ENCODE measurements at places on chromosomes 16 and 17.

DNA sequence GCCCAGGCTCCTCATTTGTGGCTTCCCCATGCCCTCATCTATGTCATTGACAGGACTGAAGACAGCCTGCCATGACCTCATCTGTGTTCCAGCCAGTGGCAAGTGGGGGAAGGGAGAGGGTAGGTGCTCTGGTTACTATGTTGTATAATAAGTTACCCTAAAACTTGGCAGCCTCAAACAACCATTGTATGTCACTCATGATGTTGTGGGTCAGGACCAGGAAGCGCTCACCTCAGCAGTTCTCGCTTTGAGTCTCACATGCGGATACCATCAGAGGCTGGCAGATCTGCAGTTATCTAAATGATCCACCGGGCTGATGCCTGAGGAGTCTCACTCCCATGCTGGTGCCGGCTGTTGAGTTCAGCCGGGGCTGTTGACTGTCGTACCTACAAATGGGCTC, 89.0 kb upstream of the TMEM97 start:
- DNase-seq: no peak

DNA sequence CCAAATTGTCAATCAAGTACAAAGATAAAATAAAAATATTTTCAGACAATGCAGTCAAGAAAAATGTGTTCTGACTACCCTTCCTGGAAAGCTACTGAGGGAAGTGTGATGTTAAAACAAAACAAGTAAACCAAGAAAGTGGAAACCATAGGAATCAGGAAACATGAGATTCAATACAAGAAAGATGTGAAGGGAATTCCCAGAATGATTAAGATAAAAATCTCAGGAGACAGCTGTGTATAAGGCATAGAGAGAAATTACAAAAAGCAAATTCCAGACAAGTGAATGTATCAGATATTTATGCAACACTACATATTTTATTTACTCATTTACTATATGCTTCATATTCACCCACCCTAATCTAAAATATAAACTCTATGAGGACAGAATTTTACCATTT, 32.2 kb downstream of the TRIM37 start:
- DNase-seq: no peak

DNA sequence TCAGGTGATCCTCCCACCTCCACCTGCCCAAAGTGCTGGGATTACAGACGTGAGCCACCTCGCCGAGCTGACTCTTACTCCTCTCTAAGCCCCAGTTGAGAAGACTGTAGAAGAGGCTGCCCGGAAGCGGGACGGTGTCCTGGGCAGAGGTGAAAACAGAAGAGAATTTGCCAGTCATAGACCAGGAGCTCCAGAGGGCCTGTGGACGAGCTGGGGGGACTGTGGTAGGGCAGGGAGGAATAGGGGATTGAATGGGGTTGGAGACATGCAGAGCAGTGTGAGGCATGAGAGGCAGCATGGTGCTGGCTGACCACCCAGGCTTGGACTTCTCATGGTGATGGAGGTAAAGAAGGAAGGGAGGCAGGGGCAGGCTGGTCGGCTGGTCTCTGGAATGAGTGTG, 17.1 kb upstream of the PHB1 start:
- no peak for DNase-seq

DNA sequence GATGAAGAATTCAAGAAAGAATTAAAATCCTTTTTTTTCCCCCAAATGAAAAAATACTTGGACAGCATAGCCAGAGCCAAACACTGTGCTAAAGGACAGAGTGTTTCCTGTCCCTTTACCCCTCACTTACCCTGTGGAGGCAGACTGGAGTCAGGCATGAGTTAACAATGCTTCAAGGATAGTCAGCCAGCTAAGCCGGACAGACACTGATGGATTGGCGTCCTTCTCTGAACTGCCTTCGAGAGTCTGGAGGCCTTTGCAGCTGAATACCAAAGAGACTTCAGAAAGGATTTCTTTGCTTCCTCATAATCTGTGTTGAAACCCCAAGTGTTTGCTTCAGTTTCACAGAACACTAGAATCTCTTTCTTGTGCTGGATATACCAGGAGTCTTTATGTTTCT, 4.6 kb downstream of the METTL9 start:
- DNase-seq: no peak

DNA sequence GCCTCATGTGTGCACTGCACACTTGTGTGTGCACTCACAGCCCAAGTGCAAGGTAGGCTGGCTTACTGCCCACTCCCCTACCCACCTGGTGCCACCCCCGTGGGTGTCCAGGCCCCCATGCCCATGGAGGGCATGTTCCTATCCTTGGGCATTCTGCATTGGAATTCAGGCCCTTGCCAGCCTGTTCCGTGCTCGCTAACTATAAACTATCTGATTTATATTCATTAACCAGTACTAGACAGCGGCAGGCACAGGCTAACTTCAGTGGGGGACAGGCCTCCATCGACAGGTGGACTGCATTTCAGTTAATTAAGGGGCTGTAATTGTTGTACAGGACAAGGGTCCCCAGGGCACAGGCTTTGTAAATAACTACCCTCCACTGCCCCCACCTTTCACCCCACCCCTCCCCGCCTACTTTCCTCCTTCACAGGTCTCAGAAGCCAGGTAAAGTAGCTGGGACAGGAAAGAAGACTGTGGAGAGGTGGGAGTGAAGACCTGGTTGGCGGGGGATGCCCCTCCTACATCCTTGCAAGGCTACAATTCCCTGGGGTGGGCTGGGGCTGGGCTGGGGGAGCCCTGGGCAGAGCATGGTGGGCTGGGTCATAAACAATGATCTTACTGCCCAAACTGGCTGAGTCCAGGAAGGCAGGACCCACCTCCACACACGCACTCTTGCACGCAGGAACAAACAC, 119.0 kb upstream of the LHX1 start:
- DNase-seq: no peak

DNA sequence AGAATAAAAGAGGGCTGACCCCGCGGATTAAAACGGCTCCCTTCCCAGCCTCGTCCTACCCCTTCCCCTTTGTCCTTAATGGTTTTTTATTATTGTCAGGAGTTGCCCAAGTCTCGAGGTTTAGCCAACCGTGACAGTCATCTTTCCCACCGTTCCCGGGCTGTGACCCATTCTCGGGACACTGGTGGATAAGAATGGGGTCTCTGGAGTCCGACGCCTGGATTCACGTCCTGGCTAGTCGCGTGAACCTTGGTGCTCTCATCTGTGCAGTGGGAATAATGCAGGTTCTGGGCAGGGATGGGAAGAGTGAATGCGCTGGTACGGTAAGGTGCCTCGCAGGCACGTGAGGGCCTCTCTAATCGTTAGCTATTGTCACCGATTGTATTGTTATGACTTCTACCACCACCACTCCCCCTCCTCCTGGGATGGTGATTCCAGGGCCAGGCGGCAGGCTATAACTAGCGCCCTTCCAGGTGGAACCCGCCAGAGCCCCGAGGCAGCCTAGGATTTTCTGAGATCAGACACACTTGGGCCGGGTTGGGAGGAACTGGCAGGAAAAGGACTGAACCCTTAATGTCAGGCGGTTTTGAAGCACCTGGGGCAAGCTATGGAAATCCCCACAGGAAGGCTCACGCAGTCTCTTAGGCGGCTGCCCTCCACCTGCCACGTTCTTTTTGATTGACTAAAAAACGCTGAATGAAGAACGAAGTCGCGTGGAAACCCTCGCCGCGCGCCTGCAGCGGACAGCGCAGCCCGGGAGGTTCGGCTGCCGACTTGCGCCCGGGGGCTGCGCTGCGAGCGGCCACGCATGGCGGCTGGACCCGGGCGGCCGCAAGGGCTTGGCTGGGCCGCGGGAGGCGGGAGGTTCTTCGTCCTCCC, 2.7 kb downstream of the HS3ST3B1 start:
- DNase-seq: peak; percentile 54

DNA sequence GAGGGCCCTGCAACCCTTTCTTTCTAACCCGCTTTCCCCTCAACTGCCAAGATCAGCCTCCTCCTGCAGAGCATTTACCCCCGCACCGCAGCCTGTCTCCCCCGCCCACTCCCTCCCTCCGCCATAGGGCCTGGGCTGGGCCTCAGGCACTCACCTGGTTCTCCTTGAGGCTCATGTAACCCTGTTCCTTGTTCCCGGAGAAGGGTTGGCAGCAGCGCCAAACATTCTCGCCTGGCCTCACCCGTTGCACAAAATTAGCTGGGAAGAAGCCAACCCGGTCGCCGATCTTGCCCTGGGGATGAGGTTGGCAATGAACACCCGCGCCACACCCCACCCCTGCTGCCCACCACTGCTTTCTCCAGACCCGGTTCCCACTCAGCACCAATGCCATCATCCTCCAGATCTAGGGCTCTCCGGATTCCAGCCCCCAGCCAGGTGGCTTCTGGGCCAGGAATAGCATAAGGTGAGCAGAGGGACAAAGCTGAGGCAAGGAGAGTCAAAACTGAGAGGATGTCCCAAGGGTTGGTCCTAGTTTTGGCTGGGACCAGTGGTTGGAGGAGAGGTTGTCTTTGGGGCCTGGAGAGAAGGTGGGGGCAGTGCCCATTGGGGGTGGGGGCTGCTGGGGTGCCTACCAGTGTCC, 12.8 kb downstream of the STAC2 start:
- DNase-seq: no peak

DNA sequence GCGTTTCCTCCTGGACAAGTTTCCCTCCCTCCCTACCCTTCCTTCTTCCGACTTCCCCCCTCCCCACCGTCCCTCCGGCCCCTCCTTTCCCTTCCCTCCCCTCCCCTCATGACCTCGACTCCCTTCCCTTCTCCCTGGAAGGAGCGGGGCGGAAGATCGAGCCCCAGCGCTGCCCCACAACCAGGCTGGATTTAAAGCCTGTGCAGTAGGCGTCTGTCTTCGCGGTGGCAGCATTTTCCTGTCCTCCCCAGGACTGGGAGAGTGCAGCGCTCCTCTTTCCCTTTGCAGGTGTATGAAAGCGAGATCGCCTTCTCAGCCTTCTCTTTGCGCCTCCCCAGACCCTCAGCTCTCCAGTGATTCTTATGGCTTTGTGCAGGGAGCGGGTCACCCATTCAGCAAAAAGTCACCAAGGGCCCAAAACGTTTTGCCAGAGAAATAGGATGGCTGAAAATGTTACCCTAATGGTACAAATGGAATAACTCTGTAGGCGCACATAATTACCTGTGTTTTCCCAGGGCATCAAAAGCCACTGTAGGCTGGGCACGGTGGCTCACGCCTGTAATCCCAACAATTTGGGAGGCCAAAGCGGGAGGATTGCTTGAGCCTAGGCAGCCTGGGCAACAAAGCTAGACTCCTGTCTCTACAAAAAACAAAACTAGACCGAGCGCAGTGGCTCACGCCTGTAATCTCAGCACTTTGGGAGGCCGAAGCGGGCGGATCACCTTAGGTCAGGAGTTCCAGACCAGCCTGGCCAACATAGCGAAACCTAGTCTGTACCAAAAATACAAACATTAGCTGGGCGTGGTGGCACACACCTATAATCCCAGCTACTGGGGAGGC, 40.8 kb downstream of the SLFN12L start:
- DNase-seq: no peak

DNA sequence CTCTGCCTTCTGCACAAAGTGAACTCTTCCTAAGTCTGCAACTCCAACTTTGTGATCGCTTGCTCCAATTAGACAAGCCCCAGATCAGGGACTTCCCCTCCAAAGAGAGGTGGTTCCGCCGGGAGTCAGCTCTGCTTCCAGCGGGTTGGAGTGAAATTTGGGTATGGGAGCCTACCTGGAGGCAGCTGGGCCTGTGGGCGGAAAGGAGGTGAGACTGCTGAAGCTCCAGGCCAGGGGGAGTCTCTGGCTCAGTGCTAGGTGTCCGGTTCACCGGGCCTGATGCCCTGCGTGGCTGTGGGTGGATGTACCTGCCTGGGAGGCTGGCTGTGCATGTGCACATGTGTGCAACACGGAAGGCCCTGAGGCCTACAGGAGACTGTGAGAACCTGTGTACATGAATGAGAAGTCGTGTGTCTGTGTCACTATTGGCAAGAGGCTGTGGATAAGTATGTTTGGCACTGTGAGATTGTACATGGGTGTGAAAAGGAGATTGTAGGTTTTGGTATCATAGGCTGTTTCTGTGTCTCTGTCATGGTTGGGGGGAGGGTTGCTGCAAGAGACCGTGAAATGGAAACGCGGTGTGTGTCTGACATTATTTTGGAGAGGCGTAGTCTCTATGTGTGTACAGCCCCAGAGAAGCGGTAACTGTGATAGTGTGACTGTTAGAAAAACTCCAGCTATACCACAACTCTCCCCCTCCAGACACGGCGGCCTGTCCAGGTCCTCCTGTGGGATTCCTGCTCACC, 4.2 kb downstream of the LHX1 start:
- no peak for DNase-seq

DNA sequence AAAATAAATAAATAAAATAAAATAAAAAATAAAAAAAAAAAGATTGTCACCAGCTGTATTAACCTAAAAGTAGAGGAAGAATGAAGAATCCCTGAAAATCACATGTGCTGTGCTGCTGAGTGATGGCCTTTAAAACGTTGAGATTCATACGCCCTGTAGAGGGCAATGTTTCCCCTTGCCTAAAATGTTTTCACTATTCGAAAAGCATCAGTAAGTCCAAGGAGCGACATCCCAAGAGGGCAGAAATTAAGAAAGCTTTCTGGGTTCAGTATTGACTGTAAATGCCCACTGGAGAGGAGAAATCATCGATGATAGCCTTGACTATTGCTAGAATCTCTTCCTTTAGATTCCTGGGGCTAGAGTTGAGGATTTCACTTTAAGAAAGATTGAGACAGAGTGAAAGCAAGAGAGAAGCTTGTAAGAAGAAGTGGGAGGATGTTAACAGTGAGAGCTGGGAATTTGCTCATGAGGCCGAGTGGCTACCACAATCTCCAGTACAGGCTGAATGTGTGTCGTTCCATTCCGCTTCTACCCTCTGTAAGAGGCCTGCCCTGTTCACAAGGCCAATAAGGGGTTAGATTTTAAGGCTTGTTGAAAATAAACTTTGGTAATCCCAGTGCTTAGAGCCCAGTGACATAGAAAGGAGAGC, 170.8 kb upstream of the FAM20A start:
- no peak for DNase-seq

- peak; percentile 69 for DNase-seq
These were observed at the start of gene MYO1D for GRCh38 chr17:32876417-32877163. MYO1D (minus strand) TSS chr17:32877124; CDS start chr17:32876872, 252 bp downstream.

GRCh38 chr16:47258874-47259461, 115.2 kb upstream of the NETO2 start:
- no peak for DNase-seq

DNA sequence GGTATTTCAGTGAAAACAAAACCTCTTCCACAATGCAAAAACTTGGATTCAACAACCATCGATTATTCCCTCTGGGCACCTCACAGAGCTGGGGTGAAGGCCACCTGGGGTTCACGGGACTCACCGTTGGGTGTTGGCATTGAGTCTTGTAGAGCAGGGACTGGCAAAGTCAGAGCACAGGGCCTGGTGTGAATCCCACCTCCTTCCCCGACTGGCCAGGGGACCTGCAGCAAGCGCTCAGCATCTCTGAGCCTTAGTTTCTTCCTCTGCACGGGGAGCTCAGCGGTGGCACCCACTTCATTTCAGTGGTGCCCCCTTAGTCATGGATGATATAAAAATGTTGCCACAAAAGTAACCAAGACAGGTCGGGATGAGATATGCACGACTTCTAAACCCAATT, 100.4 kb downstream of the METRNL start:
- no peak for DNase-seq

DNA sequence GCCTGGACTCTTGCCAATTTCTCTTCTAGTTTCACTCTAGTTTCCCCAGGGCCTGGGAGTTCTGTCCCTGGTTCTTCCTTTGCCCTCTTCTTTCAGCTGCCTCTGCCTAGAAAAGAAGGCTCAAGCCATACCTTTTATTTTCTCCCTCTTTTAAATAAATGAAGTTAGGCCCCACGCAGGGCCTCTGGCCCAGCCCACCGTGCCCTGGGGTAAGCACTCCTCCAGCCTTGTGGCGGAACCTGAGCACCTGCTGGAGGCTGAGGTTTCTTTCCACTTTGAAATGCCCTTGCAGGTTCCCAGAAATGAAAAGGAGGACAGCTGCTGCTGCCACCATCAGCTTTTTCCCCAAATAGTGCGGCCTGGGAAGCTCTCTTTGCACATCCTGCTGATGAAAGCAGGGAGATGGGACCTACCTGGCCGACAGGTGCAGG, 139.4 kb downstream of the CCDC182 start:
- no peak for DNase-seq
